Left kidney (tissue), 8 donors: ENCODE measurements at places on chromosomes 6 and 20. TPM values are rescaled to one million over a fixed set of nuclear protein-coding genes. Genes with fewer than 3 reads are reported as not detected.

Gene VGLL2
- not detected for polyA plus RNA-seq

Gene MANEA
- 28.1 TPM for polyA plus RNA-seq

Gene CENPW
- polyA plus RNA-seq, result 39.4 TPM

Gene CYP21A2
- 0.55 TPM for polyA plus RNA-seq

Gene ZBTB12
- 23.1 TPM for polyA plus RNA-seq

Gene MAS1
- polyA plus RNA-seq, result 0.03 TPM

Gene MACROD2
- polyA plus RNA-seq, result 17.2 TPM

Gene BMP2
- 19.4 TPM for polyA plus RNA-seq

GRCh38 chr6:3825331-3825831, 23.8 kb upstream of the FAM50B start:
- DNase-seq, result no peak

- peak; percentile 30 for DNase-seq
These were observed 142.5 kb upstream of the FERMT1 start for GRCh38 chr20:6265204-6265904.

DNA sequence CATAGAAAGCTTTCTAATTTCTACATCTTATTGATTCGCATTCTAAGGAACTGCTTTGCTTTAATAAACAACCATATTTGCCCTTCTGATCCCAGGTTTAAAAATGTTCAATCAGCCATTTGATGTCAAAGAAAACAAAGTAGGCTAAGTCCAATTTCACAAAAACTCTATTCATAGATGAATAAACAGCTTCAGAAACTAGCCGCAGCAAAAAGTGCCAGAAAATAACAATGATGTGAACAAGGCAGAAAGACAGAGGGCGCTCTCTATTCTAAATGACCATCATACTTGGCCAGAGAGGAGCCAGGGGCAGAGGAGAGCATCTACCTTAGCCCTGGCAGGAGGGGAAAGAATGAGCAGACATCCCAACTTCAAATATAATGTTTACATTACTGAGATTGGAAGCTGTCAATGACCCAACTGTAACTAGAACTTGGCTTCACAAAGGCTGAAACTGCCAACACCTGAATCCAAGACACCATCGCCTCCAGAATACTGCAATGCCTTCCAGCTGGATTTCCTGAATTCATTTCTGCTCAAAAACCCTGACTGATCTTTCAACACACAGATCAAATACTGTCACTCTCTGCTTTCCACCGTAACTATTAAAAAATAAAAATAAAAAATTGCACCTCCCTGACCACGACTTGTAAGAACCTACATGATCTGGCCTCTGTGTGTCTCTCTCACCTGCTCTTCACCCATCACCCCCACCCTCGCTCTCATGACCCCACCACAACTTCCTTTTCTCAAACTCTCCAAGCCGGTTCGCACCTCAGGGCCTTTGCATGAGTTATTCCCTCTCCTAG, 9.5 kb downstream of the CNKSR3 start:
- DNase-seq, result no peak

GRCh38 chr6:32685603-32686002, 19.1 kb upstream of the HLA-DQB1 start:
- no peak for DNase-seq

GRCh38 chr6:135904666-135905065, 53.2 kb downstream of the PDE7B start:
- DNase-seq, result no peak

GRCh38 chr6:166157930-166158617, 9.6 kb downstream of the TBXT start:
- DNase-seq, result no peak

DNA sequence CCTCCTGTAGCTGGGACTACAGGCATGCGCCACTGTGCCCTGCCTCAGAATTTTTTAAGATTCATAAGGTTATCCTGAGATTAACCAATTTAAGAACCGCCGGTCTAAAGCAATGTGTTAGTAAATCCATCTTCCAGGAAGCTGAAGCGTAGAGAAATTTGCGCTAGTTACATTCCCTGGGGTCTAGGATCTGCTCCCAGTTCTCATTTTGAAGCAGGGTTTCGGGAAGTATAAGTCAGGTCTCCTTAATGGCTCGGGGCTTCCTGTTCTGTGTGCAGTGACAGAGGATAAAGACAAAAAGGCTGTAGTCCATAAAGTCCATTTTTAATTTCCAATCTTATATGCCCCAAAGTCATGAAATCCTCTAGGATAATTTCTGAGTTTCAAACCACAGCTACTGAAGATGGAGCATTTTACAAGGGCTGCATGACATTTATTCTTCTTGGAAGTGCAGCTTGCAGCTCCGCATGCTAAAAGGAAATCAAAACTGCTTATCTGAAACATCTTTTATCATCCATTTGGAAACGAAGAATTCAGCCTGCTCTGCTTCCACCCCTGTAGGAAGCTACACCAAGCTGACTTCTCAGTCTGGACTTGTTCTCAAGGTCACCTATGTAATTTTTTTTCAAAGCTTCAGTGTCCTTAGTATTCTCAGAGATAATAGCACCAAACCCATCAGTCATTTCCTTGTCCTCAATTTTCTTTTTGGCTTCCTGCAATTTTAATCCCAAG, 326.1 kb downstream of the PRL start:
- DNase-seq, result no peak

DNA sequence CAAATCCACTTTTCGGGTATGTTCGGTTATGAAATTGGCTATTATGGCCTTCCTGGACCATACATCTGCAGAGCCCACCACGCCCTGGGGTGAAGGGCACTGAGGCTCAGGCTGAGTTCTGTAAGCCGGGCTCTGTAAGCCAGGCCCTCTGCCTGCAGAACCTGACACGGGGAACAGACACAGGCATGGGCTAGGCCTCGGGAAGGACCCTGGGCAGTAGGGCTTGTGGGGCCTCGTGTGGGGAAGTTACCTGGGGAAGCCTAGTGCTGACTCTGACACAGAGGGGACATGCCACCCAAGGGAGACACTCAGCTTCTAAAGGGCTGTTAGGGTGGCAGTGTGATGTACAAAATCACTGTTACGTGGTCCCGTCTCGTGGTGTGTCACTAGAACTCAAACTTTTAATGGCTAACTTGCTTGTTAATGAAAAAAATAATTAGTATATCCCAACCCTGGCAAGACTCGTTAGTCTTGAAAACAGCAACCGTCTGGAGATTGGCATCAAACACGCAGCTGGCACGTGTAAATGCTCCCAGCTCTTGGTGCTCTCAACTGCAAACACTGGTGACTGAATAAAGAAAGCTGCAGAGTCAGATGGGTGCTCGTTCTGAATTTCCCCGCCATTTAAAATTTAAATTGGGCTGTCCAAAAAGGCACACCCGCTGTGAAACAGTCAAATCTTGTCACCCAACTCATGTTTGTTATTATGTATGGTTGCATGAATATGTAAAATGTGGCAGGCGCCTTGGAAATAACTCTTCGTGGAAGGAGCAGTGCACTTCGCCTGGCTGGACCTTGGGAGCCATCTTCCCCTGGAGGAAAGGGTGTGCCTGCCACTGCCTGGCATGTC, 23.6 kb upstream of the TCFL5 start:
- no peak for DNase-seq

DNA sequence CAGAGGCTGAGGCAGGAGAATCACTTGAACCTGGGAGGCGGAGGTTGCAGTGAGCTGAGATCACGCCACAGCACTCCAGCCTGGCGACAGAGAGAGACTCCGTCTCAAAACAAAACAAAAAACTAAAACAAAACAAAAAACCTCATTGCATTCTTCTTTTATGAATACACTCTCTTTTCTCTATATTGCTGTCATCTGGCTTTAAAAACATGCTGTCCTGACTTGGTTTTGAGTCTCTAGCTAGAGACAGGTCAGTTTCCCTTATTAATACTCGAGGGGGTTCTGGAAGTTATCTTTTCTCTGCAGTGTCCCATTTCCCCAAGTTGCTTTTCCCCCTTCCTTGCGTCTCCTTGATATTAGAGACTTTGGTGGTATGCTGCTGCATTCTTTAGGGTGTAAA, 50.9 kb downstream of the RIOK1 start:
- DNase-seq, result no peak

GRCh38 chr20:37986873-37987601, 46.2 kb downstream of the TTI1 start:
- DNase-seq, result no peak

DNA sequence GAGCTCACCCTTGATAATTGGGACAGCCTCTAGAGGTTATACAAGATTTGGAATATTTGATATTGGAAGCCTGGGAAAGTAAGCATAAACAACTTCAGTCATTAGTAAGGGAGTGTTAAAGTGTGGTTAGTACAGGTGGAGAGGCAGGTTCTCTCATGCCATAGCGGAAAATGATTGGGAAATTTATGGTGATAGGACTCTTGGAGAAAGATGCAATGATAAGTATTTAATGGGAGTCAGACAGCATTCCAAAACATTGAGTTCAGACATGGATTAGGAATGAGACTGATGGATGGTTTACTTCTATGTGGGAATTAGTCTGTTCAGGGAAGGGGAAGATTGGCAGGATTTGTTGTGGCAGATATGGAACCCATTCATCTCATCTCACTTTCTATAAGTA, 152.7 kb downstream of the MCHR2 start:
- DNase-seq, result no peak

DNA sequence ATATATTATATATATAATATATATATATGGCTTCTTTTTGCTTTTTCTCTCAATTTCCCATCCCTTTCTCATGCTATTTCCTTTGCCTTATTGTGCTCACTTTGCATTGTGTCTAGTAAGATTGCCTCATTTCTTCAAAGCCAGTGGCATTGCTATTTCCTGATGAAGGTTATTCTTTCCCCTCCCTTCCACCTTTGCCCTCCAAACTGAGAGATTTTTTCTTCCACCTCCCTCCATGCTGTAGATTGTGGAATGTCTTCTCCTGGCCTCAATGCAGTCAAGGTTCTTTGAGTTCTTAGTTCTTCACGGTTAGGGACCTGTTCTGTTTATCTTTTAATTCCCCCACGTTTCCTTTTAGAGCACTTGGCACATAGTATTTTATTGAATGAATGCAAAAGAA, 17.2 kb downstream of the SH3BGRL2 start:
- no peak for DNase-seq

GRCh38 chr6:105763866-105764265, 322.3 kb upstream of the PRDM1 start:
- no peak for DNase-seq

GRCh38 chr6:131122516-131122915, 12.8 kb upstream of the AKAP7 start:
- DNase-seq, result no peak

DNA sequence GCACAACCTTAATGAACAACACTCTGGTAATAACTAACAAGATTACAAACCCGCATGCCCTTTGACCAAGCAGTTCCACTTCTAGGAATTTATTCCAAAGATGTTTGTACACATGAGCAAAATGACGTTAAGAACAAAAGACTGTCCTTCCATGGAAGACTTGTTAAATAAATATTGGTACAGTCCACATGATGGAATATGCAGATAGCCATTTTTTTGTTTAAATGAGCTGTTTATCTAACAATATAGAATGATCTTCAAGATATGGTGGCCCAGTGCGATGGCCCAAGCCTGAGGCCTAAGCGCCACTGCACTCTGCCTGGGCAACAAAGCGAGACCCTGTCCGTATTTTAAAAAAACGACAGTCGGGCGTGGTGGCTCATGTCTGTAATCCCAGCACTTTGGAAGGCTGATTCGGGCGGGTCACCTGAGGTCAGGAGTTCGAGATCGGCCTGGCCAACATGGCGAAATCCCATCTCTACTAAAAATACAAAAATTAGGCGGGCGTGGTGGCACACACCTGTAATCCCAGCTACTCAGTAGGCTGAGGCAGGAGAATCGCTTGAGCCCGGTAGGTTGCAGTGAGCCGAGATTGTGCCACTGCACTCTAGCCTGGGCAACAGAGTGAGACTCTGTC, 7.4 kb upstream of the AHCY start:
- no peak for DNase-seq

DNA sequence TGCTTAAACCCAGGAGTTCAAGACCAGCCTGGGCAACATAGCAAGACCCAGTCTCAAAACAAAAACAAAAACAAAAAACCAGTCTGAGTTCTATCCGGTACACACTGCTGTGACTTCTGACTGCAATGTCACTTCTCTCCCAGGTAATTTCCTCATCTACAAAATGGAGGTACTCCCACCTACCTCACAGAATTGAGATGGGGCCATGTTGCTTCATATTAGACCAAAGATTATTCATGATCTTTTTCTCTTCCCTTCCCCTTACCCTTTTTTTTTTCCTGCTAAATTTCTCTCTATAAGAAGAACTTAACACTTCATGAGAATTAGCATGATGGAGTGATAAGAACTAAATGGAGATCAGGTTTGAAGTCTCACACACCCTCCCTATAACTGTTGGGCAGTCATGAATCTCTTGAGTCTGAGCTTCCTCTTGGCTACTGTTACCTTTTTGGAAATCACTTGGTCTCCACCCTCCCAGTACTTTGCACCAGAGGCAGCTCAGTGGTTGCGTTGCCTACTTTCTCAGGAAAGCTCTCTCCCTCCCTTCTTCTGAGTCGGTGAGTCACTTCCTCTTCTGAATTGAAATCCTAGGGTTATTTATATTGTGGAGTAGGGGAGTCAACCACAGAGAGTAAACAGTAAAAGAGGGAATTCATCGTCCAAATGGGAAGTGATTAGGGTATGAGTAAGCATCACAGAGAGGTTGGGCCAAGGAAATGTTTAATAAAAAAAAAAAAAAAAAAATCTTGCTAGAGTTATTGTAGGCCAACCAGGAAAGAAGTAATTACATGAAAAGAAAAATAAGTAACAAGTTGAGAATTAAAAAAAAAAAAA, 59.9 kb upstream of the MAP7 start:
- DNase-seq, result no peak

- DNase-seq, result no peak
These were observed 85.8 kb downstream of the MAP3K5 start for GRCh38 chr6:136706430-136706829.

GRCh38 chr20:2101057-2101864, at the start of gene STK35:
STK35 (plus strand) TSS chr20:2101827; CDS start chr20:2101882, 55 bp downstream.
- DNase-seq, result no peak

DNA sequence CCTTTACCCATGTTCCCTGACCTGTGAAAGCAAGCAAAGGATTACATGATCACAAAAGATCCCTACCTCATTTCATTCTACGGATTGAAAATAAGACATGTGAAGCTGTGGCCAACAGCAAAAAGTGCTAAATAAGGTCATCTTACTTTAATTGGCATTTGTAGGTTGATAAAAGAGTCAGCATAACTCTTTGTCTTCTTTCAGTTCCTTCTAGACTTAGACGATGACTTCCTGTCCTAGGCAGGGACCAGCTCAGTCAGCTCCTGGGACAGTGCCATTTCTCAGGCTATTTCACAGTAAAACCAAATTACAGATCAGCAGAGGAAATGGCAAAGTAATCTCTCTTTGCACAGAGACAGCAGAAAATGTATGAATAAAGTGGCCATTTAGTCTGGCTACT, 480.7 kb downstream of the RFPL4B start:
- DNase-seq, result no peak

- DNase-seq, result no peak
These were observed 90.0 kb downstream of the RREB1 start for GRCh38 chr6:7197747-7198146.

DNA sequence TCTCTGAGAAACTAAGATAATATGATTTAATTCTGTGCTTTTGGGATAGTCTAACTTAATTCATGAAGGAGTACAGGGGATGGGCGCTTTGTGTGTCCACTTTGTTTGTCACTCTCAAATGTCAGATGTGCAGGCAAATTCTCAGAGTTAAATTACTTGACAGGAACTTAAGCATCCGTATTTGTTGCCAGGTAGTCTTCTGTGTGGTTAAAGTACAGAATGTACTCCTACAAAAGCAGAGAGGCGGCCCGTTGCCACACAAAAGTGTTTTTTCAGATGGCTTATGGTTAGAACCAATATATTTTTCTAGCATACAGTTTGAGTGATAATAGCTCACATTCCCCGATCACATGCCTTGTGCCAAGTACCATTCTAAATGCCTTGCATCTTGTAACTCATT, 234.4 kb downstream of the LAMA2 start:
- DNase-seq, result no peak
